Activated CD4-positive, alpha-beta T cell treated with anti-CD3 and anti-CD28 coated beads for 1 hour (primary cell): ENCODE measurements at places on chromosomes 2 and 18.

DNA sequence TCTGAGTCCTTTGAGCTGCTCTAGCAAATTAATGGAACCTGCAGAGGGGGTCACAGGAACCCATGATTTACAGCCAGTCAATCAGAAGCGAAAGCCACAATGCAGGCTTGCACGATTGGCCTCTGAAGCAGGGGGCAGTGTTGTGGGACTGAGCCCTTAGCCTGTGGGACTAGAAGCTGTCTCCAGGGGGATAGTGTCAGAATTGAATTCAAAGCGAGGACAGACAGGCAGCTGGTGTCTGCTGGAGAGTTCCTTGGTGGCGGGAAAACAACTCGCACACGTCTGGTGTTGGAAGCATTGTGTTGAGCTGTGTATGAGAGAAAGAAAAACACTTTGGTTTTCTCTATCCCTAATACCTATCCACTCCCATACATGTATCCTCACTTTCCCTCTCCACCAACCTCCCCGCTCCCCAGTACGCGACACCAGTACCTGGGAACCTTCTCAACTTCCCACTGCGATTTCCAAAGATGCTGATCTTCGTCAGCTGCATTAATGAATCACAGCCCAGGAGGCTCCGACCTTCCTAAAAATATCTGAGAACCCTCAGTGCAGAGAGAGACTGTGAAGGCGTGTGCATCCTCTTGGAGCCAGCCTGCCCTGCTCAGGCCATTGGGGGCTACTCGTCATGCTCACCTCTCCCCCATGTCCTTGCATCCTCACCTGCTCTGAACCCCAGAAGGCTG, 88.2 kb downstream of the HS1BP3 start:
- DNase-seq = no peak

GRCh38 chr2:138827426-138828054, 47.4 kb upstream of the NXPH2 start:
- no peak for DNase-seq

GRCh38 chr18:25787276-25787675, 303.1 kb downstream of the SS18 start:
- DNase-seq = no peak

DNA sequence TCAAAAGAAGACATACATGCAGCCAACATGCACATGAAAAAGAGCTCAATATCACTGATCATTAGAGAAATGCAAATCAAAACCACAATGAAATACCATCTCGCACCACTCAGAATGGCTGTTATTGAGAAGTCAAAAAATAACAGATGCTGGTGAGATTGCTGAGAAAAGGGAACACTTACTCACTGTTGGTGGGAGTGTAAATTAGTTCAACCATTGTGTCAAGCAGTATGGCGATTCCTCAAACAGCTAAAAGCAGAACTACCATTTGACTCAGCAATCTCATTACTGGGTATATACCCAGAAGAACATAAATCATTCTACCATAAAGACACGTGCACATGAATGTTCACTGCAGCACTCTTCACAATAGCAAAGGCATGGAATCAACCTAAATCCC, 95.5 kb upstream of the XIRP2 start:
- no peak for DNase-seq

GRCh38 chr18:43587538-43588153, 310.4 kb upstream of the SYT4 start:
- DNase-seq = no peak

- DNase-seq = no peak
Measured at GRCh38 chr2:221293949-221294742, 278.0 kb downstream of the EPHA4 start.

- DNase-seq = no peak
Measured at GRCh38 chr2:43461453-43462073, 134.3 kb downstream of the THADA start.

DNA sequence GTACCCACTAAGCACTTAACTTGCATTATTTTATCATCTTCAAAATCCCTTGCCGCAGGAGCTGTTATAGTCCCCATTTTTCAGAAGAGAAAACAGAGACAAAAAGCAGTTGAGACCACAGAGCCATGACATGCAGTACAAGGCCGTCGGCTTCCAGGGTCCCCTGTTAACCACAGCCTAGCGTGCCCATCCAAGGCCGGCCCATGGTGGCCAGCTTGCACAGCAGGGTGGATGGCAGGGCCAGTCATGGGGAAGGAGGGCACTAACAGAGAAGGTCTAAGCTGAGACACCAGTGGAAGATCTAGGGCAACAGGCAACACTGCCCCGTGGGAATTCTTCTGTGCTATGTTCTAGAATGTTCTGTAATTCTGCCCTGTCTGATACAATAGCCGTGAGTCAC, 192.6 kb upstream of the ID2 start:
- no peak for DNase-seq

DNA sequence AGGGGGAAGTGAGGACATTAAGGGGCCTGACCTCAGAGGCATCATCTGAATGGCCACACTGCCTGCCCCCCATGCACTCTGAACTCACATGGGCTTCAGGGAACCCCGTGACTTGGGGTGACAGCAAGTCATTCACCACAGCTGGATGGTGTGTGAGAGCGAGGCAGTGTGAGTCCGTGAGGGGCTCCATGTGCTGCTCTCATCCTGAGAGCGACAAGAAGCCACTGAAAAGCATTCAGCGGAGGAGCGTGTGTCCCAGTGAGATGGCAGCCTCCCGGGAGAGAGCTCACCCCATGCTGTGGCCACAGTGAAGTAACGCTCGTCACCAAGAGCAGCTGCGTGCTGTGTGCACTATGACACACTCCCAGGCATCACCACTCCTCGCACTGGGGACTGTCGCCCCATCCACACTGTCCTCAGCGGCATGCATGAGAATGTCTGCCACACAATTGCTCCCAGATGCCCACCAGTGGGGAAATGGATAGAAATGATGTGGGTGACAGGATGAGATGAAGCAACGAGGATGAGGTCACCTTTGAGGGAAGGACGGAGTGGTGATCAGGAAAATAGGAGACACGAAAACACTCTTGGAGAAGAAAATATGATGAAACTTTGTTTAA, 213.0 kb upstream of the RAB6C start:
- DNase-seq = no peak

- no peak for DNase-seq
Measured at GRCh38 chr2:88659538-88659915, 31.9 kb upstream of the RPIA start.

- DNase-seq = no peak
Measured at GRCh38 chr2:181944164-181944913, 41.3 kb upstream of the PPP1R1C start.

- no peak for DNase-seq
Measured at GRCh38 chr2:219056896-219057708, 3.6 kb downstream of the IHH start.

GRCh38 chr2:41999128-41999480, 48.7 kb upstream of the PKDCC start:
- DNase-seq = no peak

GRCh38 chr18:75612456-75612855, 185.0 kb upstream of the SMIM21 start:
- no peak for DNase-seq

DNA sequence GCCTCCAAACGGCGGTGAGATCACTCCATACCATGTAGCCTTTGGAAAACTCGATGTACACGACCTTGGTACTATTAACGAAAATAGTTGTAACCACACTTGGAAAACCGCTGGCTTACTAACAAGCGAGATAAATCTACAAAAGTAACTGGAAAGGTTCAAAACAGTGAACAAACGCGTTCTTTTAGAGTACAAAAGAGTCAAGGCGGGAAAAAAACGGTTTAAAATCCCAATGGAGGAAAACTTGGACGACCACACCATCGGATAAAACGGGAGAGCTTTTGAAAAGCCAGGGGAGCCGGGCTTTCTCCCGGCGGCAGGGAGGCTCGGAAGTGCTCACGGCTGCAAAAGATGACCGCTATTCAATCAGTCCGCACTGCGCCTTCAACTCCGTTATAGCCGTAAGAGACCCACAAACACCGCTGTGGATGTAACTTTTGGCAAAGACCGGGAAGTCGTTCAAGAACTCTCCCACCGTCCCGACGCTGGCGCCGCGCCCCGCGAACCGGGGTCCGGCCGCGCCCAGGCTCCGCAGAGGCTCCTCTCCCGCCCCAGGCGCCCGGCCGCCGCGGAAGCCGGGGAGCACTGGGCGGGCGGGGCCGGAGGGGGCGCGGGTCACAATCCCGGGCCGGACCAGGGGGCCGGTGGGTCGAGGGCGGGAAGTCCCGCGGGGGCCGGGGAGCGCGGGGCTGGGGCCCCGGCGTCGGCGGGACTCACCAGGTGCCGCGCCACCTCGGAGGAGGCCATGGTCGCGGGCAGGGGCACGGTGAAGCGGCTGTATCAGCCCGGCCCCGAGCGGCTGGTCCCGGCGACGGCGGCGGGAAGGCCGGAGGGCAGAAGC, 465 bp downstream of the SEPTIN10 start:
- DNase-seq = no peak

- DNase-seq = no peak
Measured at GRCh38 chr2:20427931-20428526, 18.8 kb upstream of the RHOB start.

- no peak for DNase-seq
Measured at GRCh38 chr18:59469463-59470180, 110.6 kb upstream of the LMAN1 start.

DNA sequence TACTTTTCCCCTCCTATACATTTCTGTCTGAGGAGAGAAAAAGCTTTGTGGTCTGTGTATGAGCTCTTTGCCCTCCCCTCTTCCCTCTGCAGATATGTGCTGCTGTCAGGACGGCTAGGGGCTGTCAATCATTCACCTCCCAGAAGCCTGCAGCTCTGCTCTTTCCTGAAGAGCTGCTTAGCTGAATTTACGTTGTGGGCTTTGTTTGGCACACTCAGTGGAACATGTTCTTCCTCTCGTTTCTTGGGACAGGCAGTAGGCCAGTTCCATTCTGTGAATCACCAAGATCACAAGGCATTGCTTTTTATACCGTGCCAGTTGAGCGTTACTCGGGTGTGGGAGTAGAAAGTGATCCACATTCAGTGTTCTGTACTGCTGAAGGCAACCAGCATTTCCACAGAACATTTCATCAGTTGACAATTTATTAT, 136.7 kb downstream of the LAMA3 start:
- no peak for DNase-seq

GRCh38 chr2:8174641-8175257, 507.1 kb upstream of the ID2 start:
- no peak for DNase-seq

DNA sequence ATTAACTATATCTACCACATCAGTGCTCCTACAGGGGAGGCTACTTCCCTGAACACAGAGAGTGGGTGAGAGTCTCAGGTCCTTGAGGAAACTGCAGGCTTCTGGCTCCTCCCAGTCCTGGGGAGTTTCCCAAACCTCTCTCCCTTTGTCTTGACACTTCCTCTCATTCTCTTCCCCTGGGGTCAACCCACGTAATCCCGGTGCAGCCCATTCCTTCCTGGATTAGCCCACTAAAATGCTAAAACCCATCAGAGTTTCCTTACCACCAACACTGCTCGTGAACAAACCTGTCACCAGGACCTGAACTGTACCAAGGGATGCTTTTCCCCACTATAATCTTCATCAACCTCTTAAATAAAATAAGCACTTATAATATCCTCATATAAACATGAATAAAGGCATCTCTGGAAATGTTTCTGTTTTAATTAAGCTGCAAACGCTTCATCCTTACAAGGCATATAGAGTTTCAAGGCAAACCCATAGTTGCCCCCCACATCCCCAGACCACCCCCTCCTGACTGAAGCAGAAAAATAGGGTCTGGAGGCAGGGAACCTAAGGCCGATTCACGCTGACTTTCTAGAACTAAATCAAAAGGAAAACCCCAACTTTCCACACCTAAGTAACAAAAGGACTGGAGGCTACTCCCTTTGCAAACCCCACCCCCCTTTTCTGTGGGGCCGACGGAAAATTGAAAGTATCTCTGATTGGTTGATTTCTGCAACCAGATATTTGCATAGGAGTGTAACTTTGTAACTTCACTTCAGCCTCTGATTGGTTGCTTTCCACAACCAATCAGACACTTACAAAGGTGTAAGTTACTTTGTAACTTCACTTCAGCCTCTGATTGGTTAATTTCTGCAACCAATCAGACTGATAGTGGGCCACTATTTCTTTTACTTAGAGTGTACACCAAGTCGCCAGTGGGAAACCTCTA, 19.0 kb downstream of the TMSB10 start:
- DNase-seq = no peak

DNA sequence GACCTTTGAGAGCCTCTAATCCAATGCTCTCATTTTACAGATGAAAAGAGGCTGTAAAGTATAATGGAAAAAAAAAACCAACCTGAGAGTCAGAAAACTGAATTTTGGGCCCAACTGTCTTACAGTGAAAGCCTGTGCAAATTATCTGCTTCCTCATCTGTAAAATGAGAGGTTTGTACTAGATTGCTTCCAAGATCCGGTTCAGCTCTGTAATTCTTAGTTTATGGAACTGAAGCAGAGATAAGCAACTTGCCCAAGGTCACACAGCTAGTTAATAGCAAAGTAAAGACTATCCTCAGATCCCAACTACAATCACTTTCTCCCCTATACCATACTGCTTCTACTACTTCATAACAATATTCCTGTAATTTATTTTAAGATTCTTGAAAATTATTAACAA, 6.3 kb downstream of the TLK1 start:
- DNase-seq = no peak

DNA sequence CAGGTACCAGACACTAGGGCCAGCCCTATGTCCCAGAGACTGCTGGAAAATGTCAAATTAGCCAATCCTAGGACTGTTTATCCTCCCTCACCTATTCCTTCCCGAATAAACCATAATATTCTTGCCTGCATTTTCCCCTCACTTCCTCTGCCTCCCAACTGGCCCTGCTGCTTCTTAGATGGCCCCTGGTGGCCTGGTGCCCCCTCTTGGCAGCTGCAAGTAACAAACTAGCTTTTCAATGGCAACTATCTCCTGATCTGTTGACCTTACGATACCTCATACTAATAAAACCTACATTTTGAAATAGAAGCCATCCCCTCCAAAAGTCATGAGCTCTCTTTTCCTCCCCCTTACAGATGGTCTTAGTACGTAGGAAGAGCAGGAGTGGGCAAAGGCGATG, 132.0 kb downstream of the ALPK2 start:
- DNase-seq = no peak

GRCh38 chr2:70078384-70078783, 8.9 kb upstream of the PCBP1 start:
- DNase-seq = no peak

DNA sequence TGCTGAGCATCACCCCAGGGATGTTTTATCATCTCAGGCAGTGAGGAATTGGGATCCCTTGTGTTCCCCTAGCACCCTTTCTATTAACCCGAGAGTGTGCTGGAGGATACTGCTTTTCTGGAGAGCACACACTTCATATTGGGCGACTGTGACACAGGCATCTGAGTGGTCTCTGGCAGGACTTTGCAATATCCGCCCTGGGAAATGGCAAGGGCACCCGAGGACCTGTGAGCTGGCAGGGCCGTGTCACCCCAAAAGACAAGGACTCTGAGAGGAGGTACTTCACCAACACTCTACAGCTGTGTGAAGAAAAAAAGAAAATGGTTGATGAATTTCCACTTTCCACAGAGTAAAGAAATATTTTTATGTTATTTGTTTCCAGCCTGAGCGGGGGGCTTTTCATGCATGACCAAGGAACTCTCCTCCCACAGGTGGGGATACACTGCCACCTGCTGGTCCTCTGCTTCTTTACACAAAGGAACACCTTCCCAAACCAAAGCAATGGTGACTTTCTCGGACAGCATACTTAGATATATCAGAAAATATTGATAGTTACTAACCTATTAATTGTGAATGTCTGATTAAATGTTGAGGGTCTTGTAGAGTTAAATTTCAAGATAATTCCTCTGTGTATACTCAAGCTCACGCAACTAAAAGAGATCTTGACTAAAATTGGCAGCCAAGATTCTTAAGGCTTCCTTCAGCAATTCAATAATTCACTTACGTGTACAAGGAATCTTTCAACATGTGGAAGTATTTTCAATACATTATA, 45.9 kb upstream of the REG3G start:
- DNase-seq = no peak

- DNase-seq = no peak
Measured at GRCh38 chr2:127604986-127605385, 41.0 kb upstream of the GPR17 start.
